ENCODE measurements at places on chromosomes 6 and 20.

- no peak for DNase-seq
Observed at GRCh38 chr20:62428002-62428372, 648 bp upstream of the RBBP8NL start.

- no peak for DNase-seq
Observed at GRCh38 chr6:112501705-112502104, 154.6 kb downstream of the RFPL4B start.

- DNase-seq = no peak
Observed at GRCh38 chr20:881051-881782, 34.9 kb downstream of the ANGPT4 start.

GRCh38 chr6:33492093-33492492 is 37.7 kb downstream of the ZBTB9 start:
- DNase-seq = no peak

GRCh38 chr6:24960991-24961475 is 25.3 kb upstream of the RIPOR2 start:
- DNase-seq = no peak

GRCh38 chr6:79797163-79797764 is 150.1 kb downstream of the ELOVL4 start:
- no peak for DNase-seq

DNA sequence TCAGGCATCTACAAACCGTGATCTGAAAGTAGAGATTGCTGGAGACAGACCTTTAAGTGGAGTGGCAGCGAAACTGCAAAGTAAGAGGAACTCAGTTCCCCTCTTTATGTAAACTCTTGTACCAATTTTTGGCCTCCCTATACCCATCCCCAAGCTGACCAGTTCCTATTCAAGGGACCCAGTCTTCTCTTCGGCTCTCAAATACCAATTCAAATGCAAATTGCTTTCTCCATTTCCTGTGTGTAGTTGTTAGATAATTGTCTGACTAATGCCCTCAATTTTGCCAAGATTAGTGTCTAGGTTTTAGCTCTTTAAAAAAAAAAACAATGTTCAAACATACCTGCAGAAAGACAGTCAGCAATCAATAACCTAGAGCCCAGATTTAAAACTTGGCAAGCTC is 150.9 kb downstream of the EYA4 start:
- DNase-seq = no peak
